Activated CD8-positive, alpha-beta memory T cell treated with anti-CD3 and anti-CD28 coated beads for 4 hours (primary cell): ENCODE measurements at places on chromosomes 2 and 18.

GRCh38 chr2:66322506-66323260 is 112.2 kb upstream of the MEIS1 start:
- DNase-seq = no peak

- no peak for DNase-seq
Measured at GRCh38 chr2:60466161-60466702, 87.2 kb downstream of the BCL11A start.

GRCh38 chr18:11369556-11369955 is 220.2 kb upstream of the PIEZO2 start:
- no peak for DNase-seq

DNA sequence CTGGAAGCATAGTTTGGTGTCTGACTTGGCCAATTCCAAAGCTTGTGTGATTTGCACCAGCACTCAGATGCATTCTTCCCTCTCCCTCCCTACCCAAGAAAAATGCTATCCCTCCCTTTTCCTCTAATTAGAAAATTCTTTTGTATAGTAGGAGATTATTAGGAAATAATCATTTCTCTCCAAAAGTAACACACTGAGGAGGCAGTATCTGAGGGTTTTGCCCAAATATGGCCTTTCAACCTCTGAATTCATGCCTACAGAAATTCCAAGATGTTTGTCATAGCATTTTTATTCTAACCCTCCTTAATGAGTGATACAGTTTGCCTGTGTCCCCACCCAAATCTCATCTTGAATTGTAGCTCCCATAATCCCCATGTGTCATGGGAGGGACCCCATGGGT is 5.0 kb upstream of the TMEM18 start:
- DNase-seq = no peak

DNA sequence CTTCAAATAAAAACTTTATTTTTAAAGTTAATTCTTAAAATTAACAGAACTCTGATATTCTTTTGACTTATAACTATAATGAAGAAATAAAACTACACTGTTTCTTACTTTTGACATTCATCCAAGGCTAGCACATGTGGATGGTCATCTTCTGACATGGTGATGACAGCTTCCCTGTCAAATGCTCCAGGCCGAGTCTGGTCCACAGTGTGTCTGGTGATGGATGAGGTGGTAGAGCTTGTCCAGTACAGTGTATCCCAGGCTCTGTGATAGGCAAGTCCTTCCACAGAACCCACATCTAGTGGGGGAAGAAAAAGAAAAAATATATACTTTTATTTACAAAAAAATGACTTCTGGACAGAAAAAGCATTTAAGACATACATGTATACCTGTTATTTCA is 1529.5 kb downstream of the LRP1B start:
- no peak for DNase-seq

DNA sequence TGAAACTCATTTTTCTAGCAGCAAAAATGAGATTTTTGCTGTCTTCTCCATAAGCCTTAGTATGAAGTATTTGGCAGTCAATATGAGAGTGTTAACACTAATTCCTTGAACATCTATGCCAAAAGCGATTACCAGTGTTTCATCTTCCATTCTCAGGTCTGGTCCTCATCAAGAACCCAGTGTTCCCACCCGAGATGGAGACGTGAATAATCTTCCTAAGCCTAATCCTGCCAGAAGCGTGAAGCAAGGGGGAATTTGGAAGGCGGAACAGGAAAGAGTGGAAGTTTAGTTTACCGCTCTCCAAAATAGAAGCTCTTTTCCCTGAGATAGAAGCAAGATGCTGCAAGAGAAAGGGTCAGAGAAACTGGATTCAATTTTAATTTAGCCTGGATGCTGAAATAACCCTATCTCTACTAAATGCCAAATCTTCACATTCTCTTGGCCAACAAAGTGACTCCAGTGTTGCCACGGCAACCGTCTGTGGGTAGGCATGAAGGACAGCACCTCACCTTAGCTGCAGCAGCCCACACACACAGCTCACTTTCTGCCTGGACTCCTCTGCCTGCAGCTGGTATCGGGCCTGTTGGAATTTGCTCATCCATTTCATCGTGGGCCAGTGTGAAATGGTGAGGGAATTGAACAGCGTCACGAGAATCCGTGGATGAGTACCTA is 711.1 kb downstream of the CBLN2 start:
- no peak for DNase-seq

DNA sequence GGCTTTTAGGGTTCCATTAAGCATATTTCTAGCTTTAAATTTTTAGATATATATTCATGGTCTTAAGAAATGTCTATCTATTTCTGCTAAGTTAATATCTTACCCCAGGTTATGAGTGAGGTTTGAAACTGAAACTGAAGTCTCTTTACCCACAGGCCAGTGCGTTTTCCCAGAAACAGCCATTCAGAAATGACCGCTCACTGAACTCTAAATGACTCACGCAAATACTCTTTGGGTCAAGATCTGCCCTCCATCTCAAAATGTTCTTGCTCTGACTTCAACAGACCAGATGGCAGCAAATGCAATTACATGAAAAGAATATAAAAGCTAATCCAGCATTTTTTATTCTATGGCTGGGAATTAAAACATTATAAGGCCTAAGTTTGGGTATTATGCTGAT is 315.2 kb downstream of the TDRD15 start:
- no peak for DNase-seq

GRCh38 chr2:176414641-176415040 is 145.4 kb downstream of the MTX2 start:
- DNase-seq = no peak

- DNase-seq = no peak
Measured at GRCh38 chr2:15913146-15913545, 27.2 kb upstream of the MYCN start.

DNA sequence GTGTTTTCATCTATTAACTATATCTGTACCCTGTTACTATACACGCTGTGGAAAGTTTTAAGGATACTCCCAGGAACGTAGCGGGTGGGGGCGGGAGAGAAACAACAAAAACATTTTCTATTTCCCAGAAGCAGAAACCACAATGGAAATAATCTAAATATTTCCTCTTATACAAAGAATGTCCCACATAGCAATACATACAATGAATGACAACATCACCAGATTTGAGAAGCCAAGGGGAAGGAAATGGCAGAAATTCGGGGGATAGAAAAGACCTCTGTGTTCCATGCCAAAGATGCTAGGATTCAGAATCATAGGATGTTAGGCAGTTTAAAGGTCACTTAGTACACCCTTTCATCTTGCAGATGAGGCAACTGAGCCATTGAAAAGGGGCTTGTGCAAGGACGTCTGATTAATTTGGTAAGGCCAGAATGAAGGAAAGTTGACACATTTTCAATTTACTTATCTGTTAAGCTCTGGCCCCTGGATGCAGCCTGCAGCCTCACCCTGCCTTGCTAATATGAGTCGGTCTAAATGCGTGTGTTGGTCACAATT is 41.1 kb upstream of the SCYGR1 start:
- no peak for DNase-seq

DNA sequence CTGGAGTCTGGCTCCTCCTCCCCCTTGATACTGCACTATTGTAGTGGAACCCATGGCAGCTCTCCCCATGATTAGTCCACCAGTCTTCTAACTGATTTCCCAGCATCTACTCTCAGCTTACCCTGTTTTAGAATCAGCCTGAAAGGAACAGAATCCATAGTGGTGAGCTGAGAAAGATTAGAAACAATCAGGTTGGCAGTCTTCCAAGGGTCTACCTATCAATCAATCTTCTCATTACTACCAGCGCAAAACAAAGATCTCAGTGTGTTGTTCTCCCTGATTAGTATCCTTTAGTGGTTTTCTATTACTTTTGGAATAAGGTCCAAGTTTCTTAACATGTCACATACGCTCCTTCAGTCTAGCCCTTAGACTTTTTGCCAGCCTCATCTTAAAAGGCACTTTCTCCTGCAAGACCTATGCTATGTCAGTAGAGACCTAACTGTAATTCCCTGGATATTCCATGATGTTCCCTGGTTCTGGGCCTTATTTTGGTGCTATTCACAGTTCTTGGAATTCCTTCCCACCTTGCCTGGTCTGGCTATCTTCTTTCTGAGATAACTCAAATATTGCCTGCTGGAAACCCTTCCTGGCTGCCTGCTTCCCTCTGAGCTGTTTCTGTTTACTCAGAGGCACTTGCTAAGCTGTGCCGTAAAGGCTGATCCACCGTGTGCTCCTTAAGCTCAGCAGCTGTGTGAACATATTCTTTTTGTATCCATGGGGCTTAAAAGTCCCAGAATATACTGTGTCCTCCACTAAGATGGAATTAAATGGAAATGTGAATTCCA is 32.6 kb downstream of the LAMA3 start:
- no peak for DNase-seq

- no peak for DNase-seq
Measured at GRCh38 chr18:27871726-27872125, 305.2 kb downstream of the CDH2 start.

DNA sequence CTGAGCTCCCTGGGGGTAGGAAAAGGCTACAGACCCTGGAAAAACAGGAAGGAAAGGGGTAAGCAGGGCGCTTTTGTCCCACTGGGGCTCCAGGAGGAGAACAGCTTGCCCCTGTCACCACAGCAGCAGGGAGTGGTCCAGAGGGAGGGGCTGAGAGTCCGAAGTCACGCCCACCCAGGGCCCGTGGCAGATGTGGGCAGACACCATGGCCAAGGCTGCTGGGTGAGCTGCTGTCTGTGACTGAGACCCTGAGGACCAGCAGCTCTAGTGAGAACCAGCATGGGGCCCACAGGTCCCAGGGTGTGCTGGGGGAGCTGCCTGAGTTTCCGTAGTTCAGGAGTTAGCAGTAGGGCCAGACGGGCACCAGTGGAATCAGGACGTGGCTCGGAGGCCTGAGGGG is 162.0 kb downstream of the SPP2 start:
- no peak for DNase-seq

DNA sequence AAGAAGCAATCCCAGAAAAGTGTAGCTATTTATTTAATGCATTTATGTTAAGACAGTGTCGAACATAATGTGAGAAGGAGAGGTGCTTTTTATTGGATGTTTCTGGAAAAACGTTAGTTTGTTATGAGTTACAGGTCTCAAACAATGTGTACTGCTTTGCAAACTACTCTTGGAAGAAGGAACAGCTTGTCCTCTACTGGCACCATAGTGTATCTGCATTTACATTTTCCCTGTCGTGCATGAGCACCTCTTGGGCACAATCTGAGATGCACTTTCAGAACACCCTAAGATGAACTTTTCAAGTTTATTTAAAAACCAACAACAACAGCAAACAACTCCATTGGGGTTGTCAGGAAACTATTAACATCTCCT is 22.8 kb downstream of the CCNYL1 start:
- no peak for DNase-seq

DNA sequence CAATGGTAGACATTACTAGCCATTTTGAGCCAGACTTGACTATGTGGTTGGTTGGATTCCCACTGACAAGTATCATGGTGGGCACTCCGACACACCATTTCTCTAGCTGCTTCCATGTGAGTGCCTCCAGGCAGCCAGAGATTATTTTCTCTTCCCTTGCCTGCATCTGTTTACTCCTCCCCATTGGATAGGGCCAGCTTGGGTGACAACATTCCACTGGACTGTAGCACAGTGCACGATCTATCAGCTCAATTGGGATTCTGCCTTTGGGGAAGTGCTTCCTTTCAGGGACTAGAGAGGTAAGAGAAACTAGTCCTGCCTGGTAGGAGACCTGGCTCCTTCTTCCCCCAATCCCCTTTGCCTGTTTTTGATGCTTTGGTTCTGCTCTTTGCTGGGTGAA is 49.0 kb upstream of the MAP4K3 start:
- no peak for DNase-seq

- DNase-seq = no peak
Measured at GRCh38 chr18:5966514-5966913, 71.2 kb upstream of the TMEM200C start.

DNA sequence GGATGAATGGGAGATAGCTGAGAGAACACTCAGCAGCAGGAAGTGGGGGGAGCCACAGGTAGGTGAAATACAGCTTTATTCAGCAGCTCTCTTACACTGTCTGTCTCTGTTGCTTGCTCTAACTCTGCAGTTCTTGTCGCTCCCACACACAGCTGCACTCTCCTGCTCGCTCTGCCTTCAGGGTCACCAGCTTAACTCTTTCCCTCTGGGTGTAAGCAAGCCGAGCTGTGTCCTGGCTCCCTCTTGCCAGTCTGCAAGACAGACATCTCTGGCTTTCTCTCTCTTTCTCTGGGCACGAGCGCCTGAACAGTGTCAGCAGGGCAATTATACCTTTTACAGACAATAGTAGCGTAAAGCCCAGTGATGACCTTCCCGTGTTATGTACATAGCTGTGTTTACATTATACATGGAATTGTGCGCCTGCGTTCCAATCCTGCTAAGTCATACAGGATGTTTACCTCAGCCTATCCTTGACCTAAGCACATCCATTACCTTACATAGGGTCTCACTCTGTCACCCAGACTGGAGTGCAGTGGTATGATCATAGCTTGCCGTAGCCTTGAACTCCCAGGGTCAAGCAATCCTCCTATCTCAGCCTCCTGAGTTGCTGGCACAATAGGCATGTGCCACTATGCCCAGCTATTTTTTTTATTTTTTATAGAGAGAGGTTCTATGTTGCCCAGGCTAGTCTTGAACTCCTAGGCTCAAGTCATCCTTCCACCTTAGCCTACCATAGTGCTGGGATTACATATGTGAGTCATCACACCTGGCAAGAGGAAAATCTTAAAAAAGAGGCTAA is 57.8 kb upstream of the CHN1 start:
- DNase-seq = no peak

DNA sequence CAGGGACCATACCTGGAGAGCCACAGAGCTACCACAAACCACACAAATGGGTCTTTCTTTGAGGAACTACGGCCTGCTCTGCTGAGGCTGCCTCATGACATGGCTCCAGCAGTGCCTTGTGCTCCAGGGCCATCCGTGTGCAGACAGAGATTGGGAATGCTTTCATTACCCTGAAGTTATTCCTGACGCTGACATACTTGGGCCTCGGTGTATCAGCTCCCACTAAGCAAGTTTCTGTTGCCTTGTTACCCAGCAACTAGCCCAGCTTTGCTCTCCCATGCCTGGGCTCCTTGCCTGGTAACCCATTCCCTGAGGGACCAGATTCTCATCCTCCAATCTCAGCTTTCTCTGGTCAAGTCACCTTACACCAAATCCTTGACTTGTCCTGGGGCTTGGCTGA is 80.3 kb upstream of the FZD7 start:
- DNase-seq = no peak

GRCh38 chr2:173021939-173022371 is 53.7 kb upstream of the MAP3K20 start:
- no peak for DNase-seq

DNA sequence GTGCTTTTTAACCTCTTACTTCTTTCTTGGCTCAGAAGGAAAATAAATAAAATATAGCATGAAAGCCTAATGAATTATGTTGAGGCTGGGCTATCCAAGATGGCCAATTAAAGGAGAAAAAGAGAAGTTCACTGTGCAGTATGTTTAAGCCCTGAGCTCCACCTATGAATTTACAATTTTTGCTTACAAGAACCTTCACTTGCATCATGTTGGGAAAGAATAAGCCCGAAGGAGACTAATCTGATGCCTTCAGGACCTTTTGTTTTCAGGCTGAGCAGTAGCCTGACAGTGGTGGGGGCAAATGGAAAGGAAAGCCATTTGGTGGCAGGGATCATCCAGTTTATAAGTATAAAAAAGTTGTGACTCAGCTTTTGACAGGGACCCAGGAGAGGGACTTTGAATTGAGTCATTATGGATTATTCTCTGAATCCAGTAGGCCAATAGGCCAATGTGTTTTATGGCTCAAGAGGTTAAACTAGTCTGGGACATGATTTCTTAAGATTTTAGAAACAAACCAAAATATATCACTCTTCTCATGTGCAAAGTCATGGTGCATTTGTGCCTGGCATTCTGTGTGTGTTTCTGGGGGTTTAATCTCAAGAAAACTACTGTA is 56.9 kb downstream of the E2F6 start:
- DNase-seq = no peak
